ENCODE measurements at places on chromosomes 16 and 17. TPM values are rescaled to one million over a fixed set of nuclear protein-coding genes. Genes with fewer than 3 reads are reported as not detected.

Gene ARL5C
- total RNA-seq, result not detected

Gene LAT
- total RNA-seq, result 5.5 TPM

Gene SSTR5
- total RNA-seq, result 0.20 TPM

Gene CSH1
- total RNA-seq, result not detected

Gene CD300LG
- total RNA-seq, result not detected

Gene PRSS27
- total RNA-seq, result 2.2 TPM

Gene SDR42E2
- total RNA-seq, result not detected

Gene CA7
- total RNA-seq, result not detected

Gene GRAP
- total RNA-seq, result 0.34 TPM

Gene GFAP
- total RNA-seq, result 0.71 TPM
